ENCODE measurements at places on chromosomes 11 and 22.
A peak's percentile ranks its signal among the peaks of the same experiment; 100 is the strongest.

GRCh38 chr11:37449146-37449545 lies 851.1 kb upstream of the RAG2 start:
- peak; percentile 84 for DNase-seq

DNA sequence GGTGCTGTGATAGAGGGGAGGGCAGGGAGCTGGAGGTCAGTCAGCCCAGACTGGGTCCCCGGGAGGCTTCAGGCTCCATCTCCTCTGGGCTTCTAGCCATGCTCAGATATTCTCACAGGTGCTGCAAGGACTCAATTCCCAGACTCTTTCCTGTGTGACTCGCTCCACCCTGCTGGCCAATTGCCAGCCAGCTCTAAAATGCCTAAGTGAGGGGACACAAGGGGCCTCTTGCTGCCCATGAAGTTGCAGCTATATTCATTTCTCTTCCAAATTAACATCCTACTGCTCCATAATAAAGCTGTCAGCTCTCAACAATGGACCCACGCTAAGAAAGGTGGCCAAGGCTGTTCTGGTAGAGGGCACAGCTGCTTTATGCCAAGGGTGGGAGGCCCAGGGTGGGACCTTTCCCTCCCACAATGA lies 101.5 kb downstream of the PLEKHA7 start:
- no peak for DNase-seq

DNA sequence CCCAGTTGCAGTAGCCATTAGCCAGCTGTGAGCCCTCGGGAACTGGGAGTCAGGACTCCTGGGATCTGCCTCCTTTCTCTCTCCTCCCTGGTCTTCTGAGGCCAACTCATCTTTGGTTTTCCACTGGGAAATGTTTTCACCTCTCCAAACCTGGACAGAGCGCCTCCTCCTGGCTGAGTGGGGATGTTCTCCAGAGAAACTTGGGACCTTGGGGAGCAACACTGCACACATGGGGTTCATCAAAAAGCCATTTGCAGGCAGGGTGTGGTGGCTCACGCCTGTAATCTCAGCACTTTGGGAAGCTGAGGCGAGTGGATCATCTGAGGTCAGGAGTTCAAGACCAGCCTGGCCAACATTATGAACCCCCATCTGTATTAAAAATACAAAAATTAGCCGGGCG lies 145.4 kb downstream of the NECTIN1 start:
- DNase-seq = no peak

DNA sequence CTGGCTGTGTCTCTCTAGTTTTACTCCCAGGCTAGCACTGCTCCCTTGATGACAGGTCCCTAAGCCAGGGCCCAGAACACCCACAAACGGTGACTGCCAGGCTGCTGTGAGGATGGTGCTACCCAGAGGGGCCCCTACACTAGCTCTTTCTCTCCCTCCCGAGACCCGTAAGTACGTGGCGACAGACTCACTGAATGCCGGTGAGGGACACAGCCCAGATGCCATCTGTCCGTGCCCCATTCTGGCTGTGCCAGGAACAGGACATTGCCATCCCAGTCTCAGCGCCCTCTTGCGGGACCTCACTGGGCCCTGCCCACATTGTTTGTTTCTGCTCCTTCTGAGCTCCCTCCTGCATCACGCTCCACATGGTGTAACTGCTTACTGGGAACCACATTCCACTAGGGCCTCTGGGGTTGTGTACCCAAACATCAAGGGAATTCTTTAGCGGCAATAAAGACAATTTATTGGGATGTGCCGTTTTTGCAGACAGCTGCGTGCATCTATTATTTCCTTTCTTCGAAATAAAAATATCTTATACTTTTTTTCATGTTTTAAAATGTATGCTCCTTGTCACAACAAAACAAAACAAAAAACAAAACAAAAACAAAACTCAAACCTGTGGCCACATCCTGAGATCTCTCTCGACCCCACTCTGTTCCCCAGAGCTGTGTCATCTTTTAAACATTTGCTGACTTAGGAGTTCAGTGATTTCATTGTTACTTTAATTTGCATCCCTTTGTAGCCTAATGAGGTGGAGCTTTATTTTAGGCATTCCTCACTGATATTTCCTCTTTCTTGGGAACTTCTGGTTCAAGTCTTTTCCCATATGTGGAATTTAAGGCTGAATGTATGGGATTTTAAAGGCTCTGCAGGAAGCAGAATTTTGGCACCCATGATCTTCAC lies 4.4 kb upstream of the TPCN2 start:
- DNase-seq = peak; percentile 69

DNA sequence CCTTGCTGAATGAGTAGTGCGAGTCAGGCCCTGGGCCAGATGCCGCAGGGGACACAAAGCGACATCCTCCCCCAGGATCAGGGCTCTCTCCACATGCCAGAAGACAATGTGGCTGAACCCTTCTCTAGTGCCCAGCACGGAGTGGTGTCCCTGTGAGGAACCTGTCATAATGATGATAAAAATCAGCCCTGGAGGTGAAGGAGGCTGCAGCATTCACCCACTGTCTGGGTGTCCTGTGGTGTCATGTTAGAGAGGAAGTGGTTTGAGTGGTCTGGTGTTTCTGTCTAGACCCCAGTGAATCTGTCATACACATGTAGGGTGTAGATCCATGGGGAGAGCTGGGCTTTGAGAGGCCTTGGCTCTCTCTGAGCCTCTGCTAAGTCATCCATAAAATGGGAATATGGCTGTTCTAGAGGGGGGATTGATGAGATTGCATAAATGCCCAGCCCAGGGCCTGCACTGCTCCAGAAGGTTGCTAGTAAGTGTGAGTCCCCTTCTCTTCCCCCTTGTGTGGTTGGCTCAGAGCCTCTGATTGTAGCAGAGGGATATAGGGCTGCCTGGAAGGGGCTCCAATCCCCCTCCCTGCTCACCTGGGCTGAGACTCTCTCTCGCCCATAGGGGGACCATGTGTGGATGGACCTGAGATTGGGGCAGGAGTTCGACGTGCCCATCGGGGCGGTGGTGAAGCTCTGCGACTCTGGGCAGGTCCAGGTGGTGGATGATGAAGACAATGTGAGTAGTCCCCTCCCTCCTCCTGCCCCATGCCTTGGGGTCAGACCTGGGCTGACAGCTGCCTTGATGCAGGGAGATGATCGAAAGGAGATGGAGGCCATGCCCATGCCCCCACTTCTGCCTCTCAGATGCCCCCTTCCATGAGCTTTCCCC lies 14.3 kb downstream of the MYO7A start:
- DNase-seq = no peak

GRCh38 chr11:35168671-35169070 lies 29.7 kb downstream of the CD44 start:
- no peak for DNase-seq

GRCh38 chr22:38733329-38733723 lies 22.5 kb downstream of the SUN2 start:
- peak; percentile 31 for DNase-seq

GRCh38 chr11:70378506-70379134 lies 19.7 kb upstream of the CTTN start:
- no peak for DNase-seq

DNA sequence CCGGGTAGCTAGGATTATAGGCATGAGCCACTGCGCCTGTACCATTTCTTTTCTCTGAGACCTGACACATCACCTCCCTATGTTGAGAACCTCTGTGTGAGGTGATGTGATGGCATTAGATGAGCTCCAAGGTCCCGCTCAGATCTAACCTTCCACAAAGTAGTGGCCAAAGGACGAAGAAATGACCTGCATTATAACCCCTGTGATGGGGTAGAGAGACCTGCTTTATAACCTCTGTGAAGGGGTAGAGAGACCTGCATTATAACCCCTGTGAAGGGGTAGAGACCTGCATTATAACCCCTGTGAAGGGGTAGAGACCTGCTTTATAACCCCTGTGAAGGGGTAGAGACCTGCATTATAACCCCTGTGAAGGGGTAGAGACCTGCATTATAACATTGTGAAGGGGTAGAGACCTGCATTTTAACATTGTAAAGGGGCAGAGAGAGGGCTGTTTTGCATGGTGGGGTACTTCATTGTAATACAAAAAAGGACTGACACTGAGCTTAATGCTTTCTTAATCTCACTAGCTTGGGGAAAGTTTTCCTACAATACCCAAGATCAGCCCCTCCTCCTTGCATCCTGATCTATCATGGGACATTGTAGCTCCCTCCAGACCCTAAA lies 8.5 kb downstream of the MIEF1 start:
- DNase-seq = no peak

- DNase-seq = peak; percentile 22
Measured at GRCh38 chr22:38655519-38656255, 505 bp downstream of the FAM227A start.

DNA sequence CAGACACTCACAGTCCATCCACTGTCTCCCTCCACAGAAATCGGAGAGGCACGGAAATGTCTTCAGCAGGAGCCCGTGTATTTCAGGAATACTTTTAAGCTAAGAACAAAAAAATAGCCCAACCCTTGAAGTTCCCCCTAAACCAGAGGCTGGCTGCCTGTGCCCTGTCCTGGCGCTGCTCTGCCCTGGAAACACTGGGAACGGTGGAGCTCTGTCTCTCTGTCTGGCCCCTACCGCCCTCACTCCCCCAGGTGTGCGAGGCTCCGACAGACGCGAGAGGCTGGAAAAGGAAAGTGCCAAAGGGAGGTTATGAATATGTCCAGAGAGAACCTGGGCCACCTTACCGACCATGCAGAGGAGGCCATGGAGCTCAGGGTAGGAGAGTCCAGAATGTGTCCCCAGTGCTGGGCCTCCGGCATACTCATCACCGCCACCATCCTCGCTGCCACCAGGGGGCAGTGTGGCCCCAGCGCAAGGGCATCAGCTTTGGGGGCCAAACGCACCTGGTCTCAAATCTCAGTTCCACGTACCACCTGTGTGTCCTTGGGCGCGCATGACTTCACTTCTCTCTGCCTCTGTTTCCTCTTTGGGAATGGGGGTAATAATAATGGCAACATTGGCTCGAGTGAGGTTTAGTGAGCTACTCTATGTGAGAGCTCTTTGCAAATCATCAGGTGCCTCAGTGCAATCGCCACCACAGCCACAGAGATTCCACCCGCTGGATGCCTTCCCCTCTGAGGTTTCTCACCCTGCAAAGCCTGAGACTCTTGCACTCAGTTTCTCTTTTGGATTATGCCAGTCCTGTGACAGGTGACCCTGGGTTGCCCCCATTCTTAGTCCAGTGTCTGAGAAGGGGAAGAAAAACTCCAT lies 10.4 kb upstream of the SLCO2B1 start:
- peak; percentile 52 for DNase-seq

DNA sequence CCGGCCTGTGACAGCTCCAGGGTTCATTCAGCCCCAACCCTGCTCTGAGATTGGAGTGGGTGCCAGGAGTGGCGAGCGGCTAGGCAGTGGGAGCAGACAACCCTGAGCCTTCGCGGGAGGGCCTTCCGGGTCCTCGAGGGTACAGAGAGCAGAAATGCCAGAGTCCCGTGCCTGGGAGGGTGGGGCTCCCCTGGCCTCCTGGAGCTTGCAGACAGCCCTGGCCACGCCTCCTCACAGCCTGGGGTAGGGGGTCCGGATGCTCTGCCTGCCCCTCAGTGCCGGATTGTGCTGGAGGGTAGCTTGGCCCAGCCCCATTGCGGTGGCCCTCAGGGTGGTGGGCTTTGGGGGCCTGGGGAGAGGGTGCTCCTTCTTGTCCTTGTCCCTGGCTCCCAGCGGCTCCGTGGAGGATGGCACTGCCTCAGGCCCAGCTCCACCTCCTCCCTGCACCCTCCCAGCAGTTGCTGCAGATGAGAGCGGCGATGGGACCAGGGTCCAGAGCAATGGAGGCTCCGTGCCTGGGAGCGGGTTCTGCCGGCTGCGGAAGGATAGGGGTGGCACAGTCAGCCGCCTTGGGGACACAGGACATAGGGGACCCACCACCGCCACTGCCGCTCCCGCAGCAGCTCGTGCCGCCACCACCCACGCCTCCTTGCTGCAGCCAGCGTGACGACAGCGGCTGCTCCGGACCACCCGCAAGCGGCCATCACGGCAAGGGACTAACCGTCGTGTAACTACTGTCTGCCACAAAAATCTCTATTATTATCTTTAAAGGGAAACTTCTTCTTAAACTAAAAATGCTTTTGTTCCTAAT lies 34.9 kb upstream of the OR10G7 start:
- DNase-seq = no peak

DNA sequence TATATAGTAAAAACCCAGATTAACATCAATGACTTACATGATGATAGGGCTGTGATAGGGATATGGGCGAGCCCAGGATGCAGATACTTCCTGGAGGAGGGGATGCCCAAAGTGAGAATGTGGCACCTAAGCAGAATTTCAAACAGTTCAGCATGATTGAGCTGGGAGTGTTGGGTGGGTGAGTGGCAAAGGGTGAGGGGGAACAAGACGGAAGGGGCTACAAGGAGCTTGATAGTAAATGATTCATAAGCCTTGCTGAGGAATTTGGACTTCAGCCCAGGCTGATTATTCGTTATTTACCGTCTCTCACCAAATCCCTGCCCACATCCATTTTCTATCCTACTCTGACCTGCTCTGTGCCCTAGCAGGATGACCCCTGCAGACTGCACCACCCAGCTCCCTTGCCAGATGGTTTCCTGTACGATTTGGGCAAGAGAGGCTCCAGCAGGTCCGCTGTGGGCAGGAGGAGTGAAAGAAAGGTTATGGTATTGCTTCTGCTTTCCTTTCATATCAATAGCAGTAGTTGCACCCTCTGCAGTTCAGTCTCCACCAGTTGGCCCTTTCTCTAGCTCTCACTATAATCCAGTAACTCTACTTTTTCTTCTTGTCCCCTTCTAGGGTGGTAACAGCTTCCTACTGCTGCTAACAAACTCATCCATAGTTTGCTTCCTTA lies 30.3 kb upstream of the SIK2 start:
- no peak for DNase-seq

DNA sequence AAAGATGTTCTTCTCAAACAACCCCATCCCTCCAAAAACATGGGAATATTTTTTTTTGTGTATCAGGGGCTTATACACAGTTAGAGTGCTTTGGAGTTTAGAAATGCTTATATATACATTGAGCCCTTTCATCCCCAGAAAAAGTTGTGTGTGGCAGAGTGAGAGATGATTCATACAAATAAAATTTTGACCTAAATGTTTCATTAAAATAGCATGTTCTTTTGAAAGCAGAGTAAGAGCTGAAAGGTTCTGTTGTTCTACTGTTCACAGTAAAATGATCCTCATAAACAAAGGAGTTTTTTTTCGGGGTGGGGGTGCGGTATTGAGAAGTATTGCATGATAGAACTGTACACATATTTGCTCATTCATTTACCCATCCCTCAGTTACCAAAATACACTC lies 512.4 kb downstream of the DLG2 start:
- DNase-seq = no peak

DNA sequence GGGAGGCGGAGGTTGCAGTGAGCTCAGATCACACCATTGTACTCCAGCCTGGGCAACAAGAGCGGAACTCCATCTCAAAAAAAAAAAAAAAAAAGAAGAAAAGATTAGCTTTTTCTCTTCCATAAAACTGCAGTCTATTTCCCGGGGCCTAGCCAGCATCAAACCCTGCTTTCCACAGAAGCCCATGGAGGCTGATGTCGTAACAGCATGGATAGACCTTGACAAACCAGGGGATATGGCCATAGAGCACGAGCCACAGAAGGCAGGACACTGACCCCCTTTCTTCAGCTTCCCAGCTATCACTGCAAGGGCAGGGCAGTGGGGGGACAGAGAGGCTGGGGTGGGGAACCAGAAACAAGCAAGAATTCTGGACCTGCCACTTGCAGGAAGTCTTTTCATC lies 21.5 kb downstream of the HPS4 start:
- no peak for DNase-seq

- no peak for DNase-seq
Measured at GRCh38 chr11:59225017-59225416, 12.3 kb upstream of the MPEG1 start.

- DNase-seq = peak; percentile 91
Measured at GRCh38 chr22:35961480-35962295, 66.9 kb downstream of the RBFOX2 start.

All from cardiac fibroblast (primary cell).